ENCODE measurements at places on chromosomes 1 and 21.

- DNase-seq, result no peak
Measured at GRCh38 chr1:117695796-117696490, 90.1 kb downstream of the TENT5C start.

DNA sequence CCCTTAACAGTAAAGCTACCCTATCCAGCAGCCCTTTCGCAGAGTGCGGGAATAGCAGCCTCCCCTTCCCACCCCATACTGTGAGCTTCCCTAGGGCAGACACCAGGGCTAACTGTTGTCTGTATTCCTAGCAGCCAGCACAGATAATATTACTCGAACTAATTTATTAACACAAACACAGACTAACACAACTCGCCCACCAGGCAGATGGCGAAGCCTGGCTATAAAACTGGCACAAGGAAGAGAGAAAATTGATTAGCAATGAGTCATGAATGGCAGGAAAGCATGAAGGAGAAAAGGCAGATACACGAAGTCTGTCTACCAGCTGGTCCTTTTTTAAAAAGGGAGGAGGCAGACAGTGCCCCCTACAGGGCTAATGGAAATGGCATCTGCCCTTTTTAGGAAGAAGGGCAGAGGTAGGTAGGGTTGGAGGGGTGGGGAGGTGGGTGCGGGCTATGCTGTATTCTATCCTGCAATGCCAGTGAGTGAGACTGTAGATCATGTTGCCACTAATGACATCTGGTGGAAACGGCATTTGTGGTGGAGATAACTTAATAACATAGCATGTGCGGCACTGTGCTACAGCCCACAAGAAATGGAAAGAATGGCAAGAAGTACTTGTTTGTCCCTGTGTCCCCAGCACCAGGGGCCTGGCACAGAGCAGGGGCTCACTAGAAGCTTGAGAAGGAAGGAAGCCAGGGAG is 30.6 kb upstream of the CTPS1 start:
- DNase-seq, result peak; percentile 59

DNA sequence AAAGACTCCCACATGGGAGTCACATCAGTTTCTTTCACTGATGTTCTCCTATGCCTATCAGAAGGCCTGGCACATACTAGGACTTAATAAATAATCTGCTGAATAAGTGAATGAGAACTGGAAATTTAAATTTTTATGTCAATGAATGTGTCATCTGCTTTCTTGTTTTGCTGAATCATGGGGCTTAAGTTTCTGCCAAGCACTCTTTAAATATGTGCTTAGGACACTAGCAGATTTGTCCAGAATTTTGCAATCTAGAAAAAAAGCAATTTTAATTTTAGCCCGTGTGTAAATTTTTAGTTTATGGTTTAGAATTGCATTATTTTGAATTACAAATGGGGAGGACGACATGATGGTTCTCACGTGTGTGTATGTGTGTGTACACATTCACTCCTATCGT is 803.1 kb downstream of the USP25 start:
- DNase-seq, result no peak

- peak; percentile 96 for DNase-seq
Measured at GRCh38 chr1:43946236-43947060, at the start of gene IPO13. Gene IPO13 (plus strand): TSS chr1:43946950. CDS start chr1:43947601, 651 bp downstream.

DNA sequence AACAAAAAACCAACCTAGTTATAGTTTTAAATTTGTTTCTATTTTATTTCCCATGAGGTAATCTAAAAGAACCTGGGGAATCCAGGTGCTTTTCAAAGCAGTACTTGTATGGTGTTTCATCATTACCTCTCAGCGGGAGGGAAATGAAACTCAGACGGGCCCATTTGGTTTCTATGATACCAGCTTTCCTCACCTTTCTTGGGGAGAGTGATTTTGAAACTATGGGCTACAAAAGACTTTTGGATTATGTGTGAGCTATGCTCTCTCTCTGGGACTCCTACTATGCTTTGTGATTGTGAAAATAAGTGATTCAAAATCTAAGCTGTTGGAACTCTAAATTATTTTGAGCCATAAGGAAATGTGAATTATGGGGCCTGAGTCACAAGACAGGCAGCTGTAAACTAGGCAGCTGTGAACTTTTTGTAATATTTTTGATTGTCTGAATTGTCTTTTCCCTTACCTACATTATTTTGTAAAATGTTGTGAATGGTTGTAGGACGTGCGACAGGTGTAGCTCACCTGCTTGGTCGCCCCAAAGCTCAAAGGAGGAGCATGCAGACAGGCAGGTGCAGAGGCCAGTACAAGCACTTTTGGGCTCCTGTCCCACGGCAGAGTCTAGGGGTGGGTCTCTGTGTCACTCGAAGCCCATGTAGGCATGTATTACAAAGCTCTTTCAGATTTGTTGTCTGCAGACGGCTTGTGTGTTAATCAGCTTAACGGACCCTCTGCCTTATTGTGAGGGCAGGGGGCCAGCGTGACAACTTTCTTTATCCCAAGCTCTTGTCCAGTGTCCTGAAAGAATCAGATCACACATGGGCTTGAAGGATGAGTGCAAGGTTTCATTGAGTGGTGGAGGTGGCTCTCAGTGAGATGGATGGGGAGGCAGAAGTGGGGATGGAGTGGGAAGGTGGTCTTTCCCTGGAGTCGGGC is 64.8 kb upstream of the BACH1 start:
- DNase-seq, result no peak

DNA sequence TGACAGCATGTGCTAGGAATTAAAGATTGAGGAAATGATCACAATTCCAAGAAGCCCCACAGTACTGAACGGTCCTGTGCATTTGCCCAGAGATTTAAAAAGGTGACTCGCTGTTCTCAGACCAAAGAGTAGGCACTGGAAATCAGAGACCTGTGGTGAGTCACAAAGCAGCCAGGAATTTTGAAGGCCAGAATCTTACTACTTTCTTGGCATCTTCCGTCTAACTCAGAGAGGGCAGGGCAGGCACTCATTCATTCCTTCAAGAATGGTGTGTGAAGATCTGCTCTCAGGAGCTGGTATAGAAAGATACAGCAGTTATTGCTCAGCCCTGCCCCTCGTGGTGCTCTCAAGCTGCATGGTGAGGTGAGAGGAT is 57.9 kb downstream of the BRINP2 start:
- no peak for DNase-seq

Measured in CD4-positive, alpha-beta T cell treated with Interleukin-2 at 100 ng/mL for 4 hours (primary cell).